Hematopoietic multipotent progenitor cell (in vitro differentiated cells): ENCODE measurements at places on chromosomes 2 and 18.

DNA sequence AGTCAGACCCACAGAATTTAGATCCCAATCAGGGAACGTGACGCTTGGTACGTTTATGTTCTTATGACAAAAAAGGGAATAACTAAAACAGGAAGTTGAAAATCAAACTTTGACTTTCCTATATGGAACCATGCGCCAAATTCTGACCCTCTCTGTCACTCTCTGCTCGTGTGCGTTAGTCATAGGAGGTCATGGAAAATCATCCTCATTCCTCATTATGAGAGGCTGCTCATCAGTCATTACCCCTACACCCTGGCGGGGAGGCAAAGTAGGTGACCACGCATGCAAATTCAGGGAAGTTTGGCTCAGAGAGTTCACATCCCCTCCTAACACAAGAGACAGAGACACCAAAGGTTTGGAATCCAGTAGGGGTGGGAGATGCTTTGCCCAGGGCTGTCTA, 15.5 kb downstream of the IL1F10 start:
- peak; percentile 9 for DNase-seq

GRCh38 chr2:31138037-31138962, at the start of gene GALNT14:
Gene GALNT14, minus strand, starts transcription at chr2:31138440. Its CDS starts 354 bp downstream, at chr2:31138086.
- peak; percentile 67 for DNase-seq

GRCh38 chr2:144671695-144672455, 152.0 kb upstream of the ZEB2 start:
- DNase-seq = no peak

- peak; percentile 36 for DNase-seq
Measured at GRCh38 chr2:83342860-83343329, 1116.2 kb downstream of the SUCLG1 start.

- no peak for DNase-seq
Measured at GRCh38 chr2:233152541-233152940, 92.4 kb downstream of the INPP5D start.
